ENCODE measurements at places on chromosomes 4 and X.

DNA sequence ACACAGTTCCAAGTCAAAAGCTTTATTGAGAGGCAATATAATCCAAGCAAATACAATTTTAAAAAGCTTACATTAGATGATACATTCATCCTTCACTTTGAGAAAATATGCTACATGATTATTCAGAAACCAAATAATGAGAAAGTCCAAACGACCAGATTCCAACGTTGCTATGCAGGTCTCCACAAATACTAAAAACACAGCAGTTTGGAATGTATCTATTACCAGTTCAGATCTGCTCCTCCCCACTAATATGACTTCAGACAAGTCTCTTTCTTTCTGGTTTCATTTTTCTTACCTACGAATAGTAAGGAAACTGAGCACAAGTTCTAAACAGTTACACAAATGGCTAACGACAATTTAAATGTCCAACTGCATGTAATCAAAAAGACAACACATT is 9.5 kb downstream of the NAF1 start:
- DNase-seq: no peak

DNA sequence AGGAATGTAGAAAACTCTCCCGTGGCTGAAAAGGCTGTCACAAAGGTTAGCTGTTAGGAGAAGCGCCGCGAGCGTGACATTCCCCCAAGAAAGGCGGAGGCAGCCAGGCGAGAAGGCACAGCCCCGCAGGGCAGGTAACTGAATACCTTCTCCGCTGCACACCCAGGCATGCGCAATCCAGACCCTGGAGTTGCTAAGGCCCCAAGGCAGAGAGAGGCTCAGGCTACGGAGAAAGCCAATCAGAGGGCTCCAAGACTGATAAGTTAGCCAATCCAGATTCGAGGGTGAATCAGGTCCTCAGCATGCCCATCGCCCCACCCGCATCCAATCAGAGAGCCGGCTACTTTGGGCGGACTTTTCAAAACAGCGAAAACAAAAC is 485 bp upstream of the CCNG2 start:
- peak; percentile 94 for DNase-seq

- no peak for DNase-seq
These were observed 118.9 kb downstream of the ARSF start for GRCh38 chrX:3159995-3160720.

DNA sequence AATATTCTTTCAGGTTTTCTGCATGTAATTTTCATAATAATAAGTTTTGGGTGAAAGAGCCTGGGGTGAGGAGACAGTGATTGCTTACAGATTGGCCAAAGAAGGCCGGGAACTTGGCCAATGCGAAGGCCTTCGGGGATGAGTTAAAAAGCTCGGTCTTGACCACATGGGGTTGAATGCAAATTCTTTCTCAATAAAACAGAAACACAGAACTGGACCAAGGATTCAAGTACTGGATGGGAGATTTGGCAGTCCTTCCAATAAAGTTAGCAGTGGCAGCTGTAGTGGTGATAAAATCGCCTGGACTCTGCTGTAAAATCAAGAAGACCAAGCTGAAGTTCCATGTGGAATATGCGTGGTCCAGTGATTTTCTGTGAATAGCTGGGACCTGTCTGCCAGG is 282.2 kb upstream of the KLF3 start:
- DNase-seq: no peak

GRCh38 chrX:96435378-96436035 is 249.1 kb upstream of the DIAPH2 start:
- DNase-seq: no peak

- no peak for DNase-seq
These were observed 477 bp downstream of the SLC35A2 start for GRCh38 chrX:48910926-48911411.

- no peak for DNase-seq
These were observed 25.4 kb downstream of the SOWAHB start for GRCh38 chr4:76872556-76872955.

DNA sequence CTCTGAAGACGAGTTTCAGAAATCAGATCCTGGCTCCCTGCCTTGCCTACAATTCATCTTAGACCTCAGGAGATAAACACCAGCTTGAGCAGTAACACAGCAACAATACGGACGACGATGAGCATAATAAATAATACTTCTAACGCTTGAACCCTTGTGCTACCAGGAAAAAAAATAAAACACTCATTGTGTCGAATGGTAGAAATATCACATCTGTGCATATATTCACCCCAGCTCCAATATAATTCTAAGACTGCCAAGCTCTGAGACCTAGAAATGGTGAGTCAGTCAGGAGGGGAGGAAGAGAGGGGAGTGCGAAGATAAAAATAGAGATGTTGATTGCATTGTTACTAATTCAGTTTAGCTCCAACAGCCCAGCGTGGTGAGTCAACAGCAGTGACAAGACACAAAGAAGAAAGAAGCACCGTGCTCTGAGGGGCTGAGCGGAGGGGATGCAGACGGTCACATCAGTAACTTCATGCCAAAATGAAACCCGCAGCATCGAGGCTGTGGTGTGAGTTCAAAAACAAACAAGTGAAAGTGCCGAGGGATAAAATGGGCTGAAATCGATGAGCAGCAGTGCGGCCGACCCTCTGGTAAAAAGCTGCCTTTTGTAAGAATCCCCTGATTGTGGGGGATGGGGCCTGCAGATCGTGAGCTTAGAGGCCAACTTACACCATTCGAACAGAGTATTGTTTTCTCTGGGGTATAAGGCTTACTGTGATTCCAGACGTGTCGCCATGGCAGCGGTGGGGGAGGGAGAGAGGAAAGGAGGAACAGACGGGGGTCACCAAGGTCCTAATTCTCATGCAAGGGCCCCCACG is 150.4 kb downstream of the MGST2 start:
- no peak for DNase-seq

- DNase-seq: no peak
These were observed 25.9 kb downstream of the COL25A1 start for GRCh38 chr4:109276482-109277095.

DNA sequence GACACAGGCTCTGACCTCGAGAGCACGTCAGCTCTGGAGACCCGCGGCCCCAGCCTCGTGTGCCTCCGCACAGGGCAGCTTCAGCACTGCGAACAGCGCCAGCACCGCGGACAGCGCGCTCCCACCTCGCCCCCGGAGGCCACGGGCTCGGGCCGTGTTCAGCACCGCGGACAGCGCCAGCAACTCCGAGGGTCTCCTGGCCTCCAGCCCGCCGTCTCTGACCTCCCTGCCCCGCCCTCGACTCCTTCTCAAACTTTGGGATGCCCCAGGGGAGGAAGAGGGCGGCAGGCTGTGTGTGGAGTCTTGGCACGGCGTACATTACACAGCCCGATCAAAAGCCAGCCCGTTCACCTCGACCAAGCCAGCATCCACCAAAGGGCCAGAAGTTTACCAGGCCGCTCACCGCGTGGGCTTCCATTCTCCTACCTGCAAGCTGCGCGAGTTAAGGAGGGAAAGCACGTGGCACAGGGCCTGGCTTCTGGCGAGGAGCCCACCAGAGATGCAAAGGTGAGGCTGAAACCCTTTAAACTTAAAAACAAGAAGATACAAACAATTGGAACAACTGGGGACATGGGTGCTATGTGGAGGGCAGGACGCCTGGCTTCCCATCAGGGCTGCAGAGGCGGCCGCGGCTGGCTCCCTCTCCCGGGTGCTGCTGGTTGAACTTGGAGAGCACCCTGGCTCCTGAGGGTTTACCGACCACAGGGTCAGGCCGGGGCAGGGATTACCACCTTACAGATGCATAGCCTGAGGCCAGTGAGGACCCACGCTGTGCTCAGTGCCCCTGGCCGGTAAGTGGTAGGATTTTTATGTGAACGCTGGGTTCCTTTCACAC is 4.5 kb upstream of the NKX1-1 start:
- peak; percentile 20 for DNase-seq

- DNase-seq: no peak
These were observed 96.5 kb downstream of the CHRDL1 start for GRCh38 chrX:110699109-110699508.

DNA sequence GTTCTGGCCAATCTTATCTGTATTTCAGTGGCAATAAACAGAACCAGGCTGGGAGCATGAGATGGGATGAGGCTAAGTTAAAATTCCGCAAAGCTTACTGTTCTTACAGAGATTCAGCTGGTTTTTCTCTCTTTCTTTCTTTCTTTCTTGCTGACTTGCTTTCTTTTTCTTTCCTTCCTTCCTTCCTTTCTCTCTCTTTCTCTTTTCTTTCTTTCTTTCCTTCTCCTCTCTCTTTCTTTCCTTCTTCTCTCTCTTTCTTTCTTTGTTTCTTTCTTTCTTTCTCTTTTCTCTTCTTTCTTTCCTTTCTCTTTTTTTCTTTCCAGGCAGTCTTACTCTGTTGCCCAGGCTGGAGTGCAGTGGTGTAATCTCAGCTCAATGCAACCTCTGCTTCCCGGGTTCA is 24.4 kb downstream of the SPACA5B start:
- DNase-seq: no peak

DNA sequence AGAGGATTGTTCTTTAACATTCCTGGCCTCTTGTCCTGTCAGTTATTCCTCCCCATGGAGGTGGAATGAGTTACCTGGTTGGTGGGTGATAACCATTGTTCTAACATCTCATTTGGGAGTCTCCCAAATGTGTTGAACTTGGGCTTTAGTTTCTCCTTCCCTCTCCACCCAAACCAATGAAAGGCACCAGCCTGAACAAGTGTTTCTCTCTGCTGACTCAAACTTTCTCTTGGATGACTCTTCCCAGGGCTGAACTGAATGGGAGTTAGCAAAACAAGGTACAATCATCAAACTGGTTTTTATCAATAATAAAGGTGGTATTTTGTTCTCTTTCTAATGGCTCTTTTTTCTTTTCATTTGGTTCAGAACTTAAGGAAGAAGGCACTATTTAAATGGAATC is 2.7 kb downstream of the DYNLT3 start:
- no peak for DNase-seq

DNA sequence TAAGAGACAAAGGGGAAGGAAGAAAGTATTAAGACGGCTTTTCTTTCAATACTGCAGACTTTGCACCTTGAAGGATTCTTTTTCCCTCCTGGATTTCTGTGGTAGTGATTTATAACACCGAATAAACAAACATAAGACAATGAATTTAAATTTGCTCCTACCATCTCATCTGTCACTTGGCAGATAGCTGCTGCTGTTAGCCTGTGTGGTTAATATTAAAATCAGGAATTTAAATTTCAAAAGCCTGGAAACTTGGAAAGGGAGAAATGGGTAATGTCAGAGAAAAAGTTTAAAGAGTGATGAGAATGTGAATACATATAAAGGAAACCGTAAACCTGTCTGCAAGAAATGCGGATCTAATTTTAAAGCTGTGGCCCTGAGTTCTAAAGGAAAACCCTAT is 3.4 kb downstream of the FAM149A start:
- DNase-seq: no peak

All from effector CD4-positive, alpha-beta T cell (primary cell).